Stimulated activated CD4-positive, alpha-beta T cell treated with anti-CD3 and anti-CD28 coated beads, Interleukin-15, amount 100 ng/mL, for 1 hour (primary cell): ENCODE measurements at places on chromosomes 12 and 14.

- no peak for DNase-seq
Measured at GRCh38 chr12:124273630-124274029, 21.3 kb upstream of the RFLNA start.

- no peak for DNase-seq
Measured at GRCh38 chr12:72075401-72075800, 136.8 kb downstream of the TPH2 start.

DNA sequence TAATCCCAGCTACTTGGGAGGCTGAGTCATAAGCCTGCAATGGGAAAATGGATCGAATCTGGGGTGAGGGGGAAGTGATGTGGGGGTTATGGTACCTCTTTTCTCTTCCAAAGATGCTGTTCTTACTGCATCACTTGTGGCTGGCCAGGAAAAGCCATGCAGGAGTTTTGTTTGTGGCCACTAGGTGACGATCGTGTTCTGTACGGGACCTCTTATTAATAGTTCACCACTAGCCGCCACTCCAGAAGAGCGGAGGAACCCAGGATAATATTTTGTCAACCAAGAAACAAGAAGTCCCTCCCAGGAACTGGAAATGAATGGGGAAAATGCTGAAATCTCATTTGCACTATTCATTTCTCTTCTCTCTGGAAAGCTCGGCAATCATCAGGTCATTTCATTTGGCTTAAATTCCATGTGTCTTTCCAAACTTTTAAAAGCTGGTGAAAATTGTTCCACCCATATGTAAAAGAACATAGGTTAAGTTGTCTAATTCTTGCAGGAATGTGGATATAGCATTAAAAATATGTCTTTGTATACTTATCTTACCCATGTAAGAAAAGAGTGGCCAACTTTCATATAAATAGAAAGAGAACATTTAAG lies 8.9 kb downstream of the GPR65 start:
- no peak for DNase-seq

DNA sequence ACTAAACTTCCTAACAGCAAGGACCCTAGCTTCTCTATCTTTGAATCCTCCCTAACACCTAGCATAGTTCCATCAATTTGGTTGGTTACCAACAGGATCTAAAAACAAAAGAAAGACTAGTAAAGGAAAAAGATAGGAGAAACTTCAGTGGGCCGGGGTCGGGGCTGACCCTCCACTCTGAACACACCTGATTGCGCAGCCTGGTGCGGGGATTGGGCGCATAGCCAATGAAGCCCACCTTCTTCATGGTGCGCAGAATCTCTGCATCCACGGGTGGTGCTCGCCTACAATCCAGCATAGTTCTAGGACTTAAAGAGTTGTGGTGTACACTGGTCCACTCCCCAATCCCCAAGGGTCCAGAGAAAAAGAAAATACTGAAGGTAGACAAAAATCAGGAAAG lies 7.7 kb downstream of the PAN2 start:
- DNase-seq, result no peak

GRCh38 chr12:27610374-27610773 lies 85.9 kb upstream of the REP15 start:
- DNase-seq, result no peak

GRCh38 chr12:2287151-2287550 lies 234.4 kb downstream of the CACNA1C start:
- no peak for DNase-seq

- DNase-seq, result no peak
Measured at GRCh38 chr12:132925597-132926414, 30.3 kb downstream of the ZNF605 start.

DNA sequence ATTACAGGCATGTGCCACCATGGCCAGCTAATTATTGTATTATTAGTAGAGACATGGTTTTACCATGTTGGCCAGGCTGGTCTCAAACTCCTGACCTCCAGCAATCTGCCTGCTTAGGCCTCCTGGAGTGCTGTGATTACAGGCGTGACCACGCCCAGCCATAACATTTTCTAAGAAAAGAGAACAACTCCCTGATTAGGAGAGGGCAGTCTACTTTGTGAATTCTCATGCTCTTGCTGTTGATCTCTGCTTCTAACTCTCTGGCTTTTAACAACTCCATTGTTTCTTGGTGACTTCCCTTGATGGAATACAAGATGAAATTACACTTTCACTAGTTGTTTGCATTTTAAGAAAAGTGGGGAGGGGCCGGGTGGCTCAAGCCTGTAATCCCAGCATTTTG lies 33.6 kb downstream of the SSH1 start:
- DNase-seq, result no peak

GRCh38 chr12:18054925-18055619 lies 34.9 kb downstream of the RERGL start:
- no peak for DNase-seq

- no peak for DNase-seq
Measured at GRCh38 chr12:1993871-1994371, 10.3 kb downstream of the DCP1B start.

DNA sequence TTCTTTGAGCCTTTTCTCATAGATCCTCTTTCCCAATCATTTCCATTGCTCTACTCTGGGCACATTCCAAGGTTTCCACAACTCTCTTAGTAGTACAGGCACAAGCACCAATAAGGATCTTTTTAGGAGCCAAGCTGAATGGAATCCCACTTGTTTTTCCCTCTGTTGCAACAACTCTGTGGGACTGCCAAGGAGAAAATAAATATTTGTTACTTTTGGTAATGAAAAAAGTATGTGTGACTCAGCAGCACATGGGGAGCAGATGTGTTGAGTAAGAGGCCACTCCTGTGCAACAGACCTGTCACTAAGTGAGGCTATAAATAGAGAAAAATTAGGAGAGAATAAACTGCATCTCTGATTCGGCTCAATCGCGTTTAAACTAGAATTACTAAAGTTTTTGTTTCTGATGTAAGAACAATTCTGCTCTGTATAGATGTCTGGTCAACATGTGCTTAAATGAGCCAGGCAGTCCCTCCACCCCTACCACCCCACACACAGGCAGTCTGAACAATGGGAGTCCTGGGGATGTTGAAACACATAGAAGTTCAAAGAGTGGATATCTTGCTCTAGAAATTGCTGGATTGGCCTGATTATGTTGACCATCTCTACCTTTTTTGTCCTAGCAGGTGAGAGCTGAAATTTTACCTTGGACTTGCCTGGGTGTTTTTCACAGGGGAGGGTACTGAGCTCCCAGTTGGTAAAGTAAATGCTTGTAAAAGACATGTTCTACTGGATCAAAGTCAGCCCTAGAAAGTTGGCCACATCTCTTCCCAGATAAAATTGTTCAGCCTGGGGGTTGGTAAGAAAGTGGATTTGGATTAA lies 244.3 kb upstream of the NOVA1 start:
- no peak for DNase-seq

GRCh38 chr12:132352896-132353800 lies 23.8 kb upstream of the GALNT9 start:
- DNase-seq, result no peak

GRCh38 chr12:47889040-47889439 lies 15.8 kb downstream of the VDR start:
- DNase-seq, result no peak

DNA sequence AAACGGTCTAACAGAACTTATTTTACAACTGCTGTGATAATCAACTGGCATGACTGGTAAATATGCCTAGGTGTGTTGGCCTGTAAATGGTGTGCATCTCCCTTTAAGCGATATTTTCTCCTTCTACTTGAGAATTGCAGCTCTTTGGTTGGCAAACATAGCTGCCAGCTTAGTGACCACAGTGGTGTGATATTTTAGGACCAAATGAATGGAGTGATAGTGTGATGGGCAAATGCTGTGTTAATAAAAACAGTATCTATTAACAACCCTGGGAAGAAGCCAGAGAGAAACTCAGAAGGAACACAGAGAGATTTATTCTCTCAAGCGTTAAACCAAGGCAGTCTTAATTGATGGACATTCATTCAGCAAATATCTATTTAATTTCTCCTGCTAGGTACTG lies 278.4 kb downstream of the AACS start:
- no peak for DNase-seq

DNA sequence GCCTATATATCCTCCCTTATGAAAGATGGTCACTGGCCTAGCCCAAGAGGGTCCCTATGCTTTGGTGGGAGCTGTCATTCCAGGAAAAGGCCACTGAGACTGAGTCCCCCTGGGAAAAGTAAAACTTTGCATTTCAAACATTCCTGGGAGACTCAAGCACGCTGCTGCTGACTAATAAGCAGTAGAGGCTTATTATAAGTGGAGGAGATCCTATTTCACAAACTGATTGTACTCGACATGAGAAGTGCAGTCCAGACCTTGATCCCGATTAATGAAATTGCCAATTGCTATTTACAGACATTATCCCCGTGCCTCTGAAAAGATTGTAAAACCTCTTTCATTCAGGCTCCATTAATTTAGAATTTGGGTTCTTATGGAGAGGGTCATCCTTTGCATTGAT lies 96.6 kb downstream of the EMP1 start:
- DNase-seq, result no peak

DNA sequence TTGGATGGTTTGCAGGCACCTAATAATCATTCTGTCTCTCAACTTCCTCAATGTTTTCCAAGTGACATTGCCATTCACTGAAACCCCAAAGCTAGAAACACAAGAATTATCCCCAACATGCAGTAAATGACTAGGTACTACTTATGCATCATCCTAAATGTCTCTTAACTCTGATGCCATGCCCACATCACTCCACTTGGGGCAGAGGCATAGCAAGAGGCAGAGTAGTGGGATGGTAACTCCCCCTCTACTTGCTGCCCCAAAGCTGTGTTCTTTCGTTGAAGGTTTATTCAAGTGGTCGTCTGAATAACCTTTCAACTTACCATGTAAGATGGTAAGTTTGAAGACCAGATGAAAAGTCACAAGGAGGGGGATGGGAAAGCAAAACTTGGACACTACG lies 77.9 kb upstream of the SOX5 start:
- DNase-seq, result no peak

- DNase-seq, result peak; percentile 42
Measured at GRCh38 chr14:73741386-73741875, 27.2 kb upstream of the PNMA1 start.

- no peak for DNase-seq
Measured at GRCh38 chr14:77620222-77620870, 3.9 kb upstream of the SPTLC2 start.

DNA sequence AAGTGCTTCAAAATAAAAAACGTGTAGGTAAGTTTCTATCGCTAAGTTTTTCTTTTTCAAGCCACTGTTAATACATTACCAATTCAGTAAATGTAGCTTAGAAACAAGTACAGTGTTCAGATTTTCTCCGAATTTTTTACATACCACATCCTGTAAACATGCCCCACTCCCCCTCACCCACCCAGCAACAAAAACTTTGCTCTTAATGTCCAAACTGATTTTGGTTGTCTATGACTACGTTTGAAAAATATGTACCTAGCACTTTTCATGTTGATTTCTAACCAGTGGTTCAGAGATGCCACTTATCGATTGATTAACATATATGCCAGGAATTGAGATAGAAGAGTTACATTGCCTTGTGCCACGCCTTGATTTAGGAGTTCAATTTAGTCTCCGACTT lies 663 bp upstream of the LIN7A start:
- DNase-seq, result no peak

GRCh38 chr12:110279566-110280375 lies 1.3 kb upstream of the ATP2A2 start:
- DNase-seq, result no peak

DNA sequence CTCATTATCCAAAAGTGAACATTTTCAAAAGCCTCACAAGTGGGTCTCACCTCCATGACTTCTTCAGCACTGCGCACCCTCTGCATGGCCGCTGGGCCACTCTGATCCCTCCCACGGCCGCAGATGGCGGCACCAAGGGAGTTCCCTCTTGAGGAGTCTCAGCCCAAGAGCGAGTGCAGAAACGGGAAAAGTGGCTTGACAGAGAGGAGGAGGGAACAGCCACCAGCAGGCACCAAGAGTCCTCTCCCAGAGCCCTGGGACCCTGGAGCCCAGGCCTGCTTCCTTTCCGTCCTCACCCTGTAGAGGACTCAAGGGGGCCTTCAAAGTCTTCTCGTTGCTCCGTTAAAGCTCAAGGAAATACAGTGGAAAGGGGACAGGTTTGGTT lies 230.2 kb upstream of the DIO3 start:
- no peak for DNase-seq

GRCh38 chr12:25502118-25502517 lies 51.0 kb downstream of the LMNTD1 start:
- no peak for DNase-seq

DNA sequence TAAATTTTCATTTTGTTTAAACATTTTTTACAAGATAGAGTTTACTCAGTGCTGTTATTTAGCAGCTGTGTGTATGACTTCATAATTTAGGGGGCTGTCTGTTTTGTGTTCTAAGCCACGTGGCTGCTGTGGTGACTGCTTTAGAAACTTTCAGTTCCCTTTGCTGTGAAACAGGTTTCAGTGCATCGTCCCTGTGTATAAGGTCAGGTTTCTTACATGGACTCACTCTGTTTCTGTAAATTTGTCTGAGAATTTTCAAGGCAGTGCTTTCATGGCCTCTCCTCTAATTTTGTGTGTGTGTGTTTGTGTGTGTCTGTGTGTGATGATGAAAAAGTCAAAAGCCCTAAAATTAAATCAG lies 32.4 kb downstream of the BICD1 start:
- DNase-seq, result no peak

- DNase-seq, result no peak
Measured at GRCh38 chr12:47207340-47207717, 127.6 kb upstream of the AMIGO2 start.

GRCh38 chr14:83208341-83208740 lies 1674.7 kb upstream of the SEL1L start:
- DNase-seq, result no peak

DNA sequence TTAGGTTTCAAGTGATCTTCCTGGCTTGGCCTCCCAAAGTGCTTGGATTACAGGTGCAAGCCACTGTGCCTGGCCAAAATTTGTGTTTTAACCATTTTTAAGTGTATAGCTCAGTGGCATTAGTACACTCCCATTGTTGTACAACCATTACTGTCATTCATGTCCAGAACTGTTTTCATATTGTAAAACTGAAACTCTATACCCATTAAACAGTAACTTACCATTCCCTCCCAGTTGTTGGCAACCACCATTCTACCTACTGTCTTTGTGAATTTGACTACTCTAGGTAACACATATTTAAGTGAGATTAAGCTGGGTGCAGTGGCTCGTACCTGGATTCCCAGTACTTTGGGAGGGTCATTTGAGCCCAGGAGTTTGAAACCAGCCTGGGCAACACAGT lies 67.3 kb upstream of the KCNH3 start:
- DNase-seq, result no peak

DNA sequence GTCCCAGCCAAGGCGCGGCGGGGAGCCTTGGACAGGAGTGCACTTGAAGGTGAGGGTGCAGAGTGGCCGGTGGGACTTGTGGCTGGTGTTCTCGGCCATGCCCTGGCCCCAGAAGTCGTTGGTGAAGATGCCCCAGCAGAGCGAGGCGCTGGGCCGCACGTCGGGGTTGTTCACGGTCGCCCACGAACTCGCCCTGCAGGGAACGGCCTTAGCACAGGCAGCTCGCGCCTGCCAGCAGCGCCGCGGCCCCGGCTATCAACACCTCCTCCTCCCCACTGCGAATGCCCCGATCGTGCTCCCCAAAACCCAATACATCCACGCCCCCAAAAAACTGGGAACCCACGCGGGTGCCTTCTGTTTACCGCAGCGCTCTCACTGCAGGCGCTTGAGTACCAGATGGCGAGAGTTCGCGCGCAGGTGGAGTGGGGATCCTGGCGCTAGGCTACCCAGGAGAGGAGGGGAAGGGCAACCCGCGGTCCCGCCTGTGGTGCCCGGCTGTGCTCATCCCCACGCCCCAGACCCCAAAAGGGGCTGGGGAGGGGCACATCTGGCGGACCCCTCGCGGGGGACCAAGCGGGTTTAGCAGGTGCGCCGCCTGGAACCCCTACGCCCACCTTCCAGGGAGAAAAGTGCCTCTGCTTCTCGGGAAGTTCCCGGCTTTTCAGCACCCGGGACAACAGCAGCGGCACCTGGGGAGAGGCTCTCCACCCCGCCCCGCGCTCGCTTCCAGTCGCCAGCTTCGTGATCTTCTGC lies 386.3 kb upstream of the TMTC1 start:
- no peak for DNase-seq
